Effector CD4-positive, alpha-beta T cell (primary cell): ENCODE measurements at places on chromosomes 7 and 10.

DNA sequence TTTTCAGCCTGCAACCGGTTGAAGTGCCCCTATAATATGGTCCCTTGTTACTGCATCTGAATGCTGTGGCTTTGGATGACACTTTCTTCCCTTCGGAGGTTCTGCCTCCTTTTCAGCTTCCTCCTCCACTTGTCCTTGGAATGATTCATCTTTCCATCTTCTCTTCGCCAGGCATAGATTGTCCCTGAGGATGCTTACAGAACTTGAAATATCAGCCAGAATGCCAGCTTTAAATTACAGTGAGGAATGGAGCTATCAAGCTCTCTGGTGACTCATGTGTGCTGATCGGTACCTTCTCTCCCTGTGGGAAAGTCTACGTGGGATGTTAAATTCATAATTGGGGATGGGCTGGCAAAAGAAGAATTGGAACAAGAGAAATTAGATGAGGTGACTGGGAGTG, 45.9 kb upstream of the PDK4 start:
- no peak for DNase-seq

DNA sequence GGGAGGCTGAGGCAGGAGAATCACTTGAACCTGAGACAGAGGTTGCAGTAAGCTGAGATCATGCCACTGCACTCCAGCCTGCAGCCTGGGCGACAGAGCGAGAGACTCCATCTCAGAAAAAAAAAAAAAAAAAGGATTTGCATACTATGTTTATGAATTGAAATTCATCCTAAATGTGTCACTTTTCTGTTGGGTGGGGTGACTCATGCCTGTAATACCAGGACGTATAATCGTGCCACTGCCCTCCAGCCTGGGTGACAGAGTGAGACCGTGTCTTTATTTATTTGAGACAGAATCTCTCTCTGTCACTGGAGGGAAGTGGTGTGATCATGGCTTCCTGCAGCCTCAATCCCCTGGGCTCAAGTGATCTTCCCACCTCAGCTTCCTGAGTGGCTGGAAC, 5.8 kb downstream of the ZNF212 start:
- no peak for DNase-seq

GRCh38 chr7:32427769-32428291, 62.4 kb downstream of the LSM5 start:
- peak; percentile 41 for DNase-seq

DNA sequence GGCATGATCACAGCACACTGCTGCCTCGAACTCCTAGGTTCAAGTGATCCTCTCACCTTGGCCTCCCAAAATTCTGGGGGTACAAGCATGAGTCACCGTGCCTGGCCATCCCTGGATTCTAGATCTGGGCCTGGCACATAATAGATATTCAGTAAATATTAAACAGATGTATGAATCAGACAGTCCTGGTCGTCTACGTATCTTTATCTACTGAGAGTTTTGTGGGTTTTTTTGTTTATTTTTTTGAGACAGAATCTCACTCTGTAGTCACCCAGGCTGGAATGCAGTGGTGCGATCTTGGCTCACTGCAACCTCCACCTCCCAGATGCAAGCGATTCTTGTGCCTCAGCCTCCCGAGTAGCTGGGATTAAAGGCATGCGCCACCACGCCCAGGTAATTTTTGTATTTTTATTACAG, 24.3 kb upstream of the ITGB1 start:
- DNase-seq, result no peak

GRCh38 chr7:158943234-158943633, 86.9 kb downstream of the DYNC2I1 start:
- no peak for DNase-seq

DNA sequence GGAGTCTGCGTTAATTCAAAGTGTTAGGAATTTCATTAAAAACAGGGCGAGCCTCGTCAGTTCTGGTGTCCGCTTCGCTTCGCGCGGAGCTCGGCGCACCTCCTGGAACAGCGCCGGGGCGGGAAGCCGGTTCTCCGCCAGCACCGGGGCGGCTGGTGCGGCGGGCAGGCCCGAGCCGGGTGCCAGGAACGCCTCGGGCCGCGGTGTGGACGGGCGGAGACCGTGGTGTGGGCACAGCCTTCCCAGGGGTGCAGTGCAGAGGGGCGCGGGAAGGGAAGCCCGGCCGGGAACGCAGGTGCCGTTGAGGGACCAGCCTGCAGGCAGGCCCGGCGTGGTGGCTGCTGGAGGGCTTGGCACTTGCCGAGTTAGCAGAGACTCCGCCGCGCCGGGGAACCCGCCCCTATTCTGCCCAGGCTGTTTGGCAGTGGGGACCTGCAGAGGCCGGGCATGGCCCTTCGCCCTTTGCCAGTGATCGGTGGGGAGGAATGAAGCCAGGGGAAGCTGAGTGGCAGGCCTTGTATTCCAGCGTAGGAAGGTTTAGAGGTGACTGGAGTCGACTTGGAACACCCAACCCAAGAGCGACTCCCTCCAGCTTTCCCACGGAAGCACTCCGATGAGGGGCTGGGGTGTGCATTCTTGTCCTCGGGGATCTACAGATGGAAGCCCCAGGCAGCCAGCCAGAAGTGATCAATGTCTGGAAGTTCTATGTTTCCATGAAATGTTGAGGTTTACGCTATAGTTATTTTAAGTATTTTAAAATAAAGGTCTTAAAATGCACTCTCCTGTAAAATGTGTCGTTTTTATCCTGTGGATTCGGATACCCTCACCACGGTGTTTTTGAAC, 945 bp upstream of the RHEB start:
- peak; percentile 24 for DNase-seq

GRCh38 chr7:41965951-41966505, 263.1 kb upstream of the INHBA start:
- DNase-seq, result no peak

GRCh38 chr7:65924193-65924592, 51.3 kb downstream of the VKORC1L1 start:
- DNase-seq, result no peak

DNA sequence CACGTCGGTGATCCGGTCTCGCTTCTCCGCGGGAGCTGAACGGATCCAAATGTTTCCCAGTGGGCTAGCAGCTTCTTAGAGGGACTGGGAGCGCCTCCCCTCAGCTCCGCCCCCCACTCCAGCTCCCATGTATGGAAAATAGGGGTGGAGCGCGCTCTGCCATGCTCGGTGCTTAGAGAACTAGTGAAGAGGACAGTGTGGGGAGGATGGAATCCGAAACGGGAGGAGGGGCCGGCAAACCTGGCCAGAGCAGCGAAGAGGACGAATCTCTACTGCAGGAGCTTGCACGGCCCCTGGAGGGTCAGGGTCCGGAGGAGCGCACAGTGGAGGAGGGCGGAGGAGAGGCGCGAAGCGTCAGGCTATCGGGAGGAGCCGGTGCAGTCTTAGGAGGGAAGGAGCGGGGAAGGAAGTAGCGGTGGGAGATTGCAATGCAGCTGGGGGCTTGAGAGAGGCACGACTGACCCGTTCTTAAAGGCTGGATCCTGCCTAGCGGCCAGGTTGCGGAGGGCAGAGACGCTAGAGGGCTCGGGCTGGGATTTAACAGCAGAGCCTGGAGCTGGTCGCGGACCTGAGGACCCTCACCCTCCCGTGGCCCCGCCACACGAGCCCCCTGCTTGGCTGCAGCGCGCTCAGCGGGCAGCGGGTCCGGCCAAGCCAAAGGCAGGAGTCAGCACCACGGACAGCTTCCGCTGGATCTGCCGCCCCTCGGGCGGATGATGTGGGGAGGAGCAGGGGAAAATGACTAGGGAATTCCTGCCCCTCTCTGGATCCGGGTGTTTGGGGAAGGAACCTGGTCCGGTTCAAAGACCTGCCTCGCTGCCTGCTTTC, at the start of gene PRLHR:
Gene PRLHR, minus strand, starts transcription at position 51 of the 828 bp plus-strand sequence. CDS start 404 bp downstream, outside the sequence.
- no peak for DNase-seq

GRCh38 chr10:101536800-101537199, 51.3 kb downstream of the POLL start:
- no peak for DNase-seq

GRCh38 chr10:113273181-113274163, 279.4 kb upstream of the HABP2 start:
- no peak for DNase-seq

DNA sequence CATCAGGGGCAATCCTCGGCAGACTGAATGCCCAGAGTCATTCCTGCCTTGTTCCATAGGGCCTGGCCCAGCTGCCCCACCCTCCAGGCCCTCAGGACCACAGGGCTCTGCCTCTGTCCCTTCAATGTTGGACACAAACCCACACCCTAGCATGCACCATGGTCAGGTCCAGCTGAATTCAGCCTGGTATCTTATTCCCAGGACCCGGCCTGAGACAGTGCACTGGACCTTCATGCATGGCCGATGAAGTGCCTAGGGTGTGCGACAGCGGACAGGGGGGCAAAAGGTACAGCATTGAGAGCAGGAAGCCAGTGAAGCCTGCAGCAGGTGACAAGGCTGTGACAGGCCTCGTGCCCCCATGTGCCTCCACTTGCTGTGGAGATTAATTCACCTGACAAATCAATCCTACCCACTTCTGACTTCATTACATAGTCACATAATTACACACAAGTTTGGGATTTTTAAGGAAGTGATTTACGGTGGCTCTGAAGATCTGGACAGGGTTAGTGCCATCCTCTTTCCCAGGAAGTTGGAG, 261.9 kb downstream of the GRID1 start:
- DNase-seq, result no peak

- no peak for DNase-seq
These were observed 286.2 kb downstream of the RPS24 start for GRCh38 chr10:78319841-78320240.

GRCh38 chr10:24503461-24504320, 220.0 kb downstream of the ARHGAP21 start:
- no peak for DNase-seq

DNA sequence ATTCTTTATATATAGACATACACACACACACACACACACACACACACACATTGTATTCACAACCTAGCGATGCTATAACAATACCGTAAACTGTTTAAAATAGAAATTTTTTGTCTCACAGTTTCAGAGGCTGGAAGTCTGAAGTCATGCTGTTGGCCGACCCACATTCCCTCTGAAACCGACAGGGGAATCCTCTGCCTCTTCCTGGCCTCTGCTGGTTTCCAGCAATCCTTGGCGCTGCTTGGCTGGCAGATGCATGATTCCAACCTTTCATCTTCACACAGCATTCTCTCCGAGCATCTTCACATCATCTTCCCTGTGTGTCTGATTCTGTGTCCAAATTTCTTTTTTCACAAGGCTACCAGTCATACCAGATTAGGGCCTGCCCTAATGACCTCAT, 94.8 kb downstream of the CCDC71L start:
- DNase-seq, result no peak

GRCh38 chr7:141695803-141696289, 6.1 kb downstream of the DENND11 start:
- no peak for DNase-seq

DNA sequence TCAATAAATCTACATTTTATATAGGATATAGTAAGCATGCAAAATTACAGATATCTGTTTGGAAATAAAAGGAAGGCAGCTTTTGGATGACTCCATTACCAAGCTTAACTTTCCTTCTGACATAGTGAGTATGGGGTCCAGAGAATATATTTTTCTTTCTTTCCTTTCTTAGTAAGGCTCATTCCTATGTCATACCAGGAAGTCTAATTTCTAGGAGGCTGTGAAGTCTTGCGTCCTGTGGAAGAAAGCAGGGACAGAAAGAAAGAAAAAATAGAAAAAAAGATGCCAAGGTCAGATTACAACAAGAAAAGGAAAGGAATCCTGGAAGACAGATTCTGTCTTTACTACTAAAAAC, 36.3 kb downstream of the AKR1C8 start:
- no peak for DNase-seq

GRCh38 chr7:92840316-92840715, 3.9 kb upstream of the CDK6 start:
- no peak for DNase-seq

GRCh38 chr7:51274955-51275354, 41.7 kb downstream of the COBL start:
- no peak for DNase-seq

GRCh38 chr7:20647908-20648776, 32.7 kb downstream of the ABCB5 start:
- no peak for DNase-seq

GRCh38 chr7:8442814-8443304, 9.4 kb downstream of the NXPH1 start:
- no peak for DNase-seq

DNA sequence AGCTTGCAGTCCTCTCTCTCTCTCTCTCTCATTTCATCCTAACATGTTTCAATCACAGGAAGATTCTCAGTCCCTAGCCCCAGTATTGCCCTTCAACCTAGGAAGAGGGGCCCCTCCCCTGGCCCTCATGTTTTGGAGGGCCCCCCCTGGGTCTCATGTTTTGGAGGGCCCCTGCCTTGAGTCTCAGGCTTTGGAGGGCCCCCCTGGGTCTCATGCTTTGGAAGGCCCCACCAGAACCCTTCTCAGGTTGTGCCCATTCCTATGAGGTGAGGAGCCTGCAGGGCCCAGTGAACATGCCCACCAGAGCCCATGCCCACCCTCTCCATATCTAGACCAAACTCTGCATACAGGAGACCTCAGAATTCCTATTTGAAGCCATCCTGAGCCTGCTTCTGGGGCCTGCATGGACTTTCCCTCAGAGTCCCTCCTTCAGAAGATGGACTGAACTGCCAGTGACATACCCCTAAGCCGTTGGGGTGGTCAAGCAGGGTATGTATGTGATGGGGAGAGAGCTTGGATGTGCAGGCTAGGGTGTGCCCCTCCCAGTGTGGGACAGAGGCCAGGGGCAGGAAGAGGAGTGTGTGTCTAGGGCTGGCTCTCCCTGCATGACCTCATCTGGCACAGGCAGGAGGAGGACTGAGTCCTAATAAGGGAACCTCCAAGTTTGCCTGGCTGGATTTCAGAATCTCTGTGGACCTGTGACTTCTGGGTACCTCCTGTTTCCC, 8.1 kb upstream of the VDAC2 start:
- DNase-seq, result no peak
